Mucosa of gallbladder (tissue), 1 donor: ENCODE measurements at places on chromosomes 5 and 9. TPM values are rescaled to one million over a fixed set of nuclear protein-coding genes. Genes with fewer than 3 reads are reported as not detected.

MEGF10 gene
- total RNA-seq: 0.63 TPM

LCN9 gene
- not detected for total RNA-seq

PCDHGB5 gene
- 12.4 TPM for total RNA-seq

NR2F1 gene
- 162 TPM for total RNA-seq
